A172 (cell line): ENCODE measurements at places on chromosomes 16 and 17.

DNA sequence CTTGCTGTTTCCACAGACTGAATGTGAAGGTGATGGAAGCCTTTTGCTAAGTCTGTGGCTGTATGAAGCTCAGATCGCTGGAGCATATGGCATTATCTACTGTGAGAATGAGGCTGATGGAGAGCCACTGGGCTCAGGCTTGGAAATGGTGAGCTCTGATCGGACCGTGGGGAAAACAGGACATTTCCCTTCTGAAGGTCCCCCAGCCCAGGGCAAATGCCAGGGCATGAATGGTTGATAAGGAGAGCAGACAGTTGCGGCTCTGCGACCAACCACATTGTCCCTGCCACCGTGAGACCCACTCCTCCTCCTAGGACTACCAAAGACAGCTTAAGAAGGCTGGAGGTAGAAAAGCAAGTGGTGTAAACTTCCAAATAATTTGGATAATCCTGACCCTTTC lies 4.7 kb upstream of the CUEDC1 start:
- DNase-seq: no peak

DNA sequence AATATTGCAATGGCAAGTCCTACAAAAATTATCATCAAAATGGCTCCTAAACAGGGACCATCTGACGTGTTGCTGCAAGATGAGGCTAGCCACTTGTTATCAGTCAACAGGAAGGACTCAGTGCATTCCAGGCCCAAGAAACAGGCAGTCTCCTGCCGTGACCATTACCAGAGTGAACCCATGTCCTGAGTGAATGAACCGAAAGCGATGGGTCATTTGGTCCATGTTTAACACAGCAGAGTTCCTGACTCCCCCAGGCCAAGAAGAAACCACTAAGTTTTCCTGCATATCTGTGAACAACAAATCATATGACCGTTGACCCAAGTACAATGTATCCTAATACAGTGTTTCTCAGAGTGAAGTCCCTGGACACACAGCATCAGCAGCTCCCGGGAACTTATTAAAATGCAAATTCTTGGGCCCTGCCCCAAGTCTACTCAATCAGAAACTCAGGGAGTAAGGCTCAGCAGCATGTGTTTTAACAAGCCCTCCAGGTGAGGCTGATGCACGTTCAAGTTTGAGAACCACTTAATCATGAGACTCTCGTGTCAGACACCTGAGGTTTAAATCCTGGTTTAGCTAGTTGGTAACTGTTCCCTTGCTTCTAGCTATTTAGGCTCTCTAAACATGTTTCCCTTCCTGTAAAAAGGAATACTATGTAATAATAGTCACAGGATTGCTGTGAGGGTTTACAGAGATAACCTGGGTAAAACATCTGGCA lies 429.4 kb upstream of the MAF start:
- DNase-seq: no peak

GRCh38 chr17:2377659-2378058 lies 23.2 kb downstream of the MNT start:
- no peak for DNase-seq

DNA sequence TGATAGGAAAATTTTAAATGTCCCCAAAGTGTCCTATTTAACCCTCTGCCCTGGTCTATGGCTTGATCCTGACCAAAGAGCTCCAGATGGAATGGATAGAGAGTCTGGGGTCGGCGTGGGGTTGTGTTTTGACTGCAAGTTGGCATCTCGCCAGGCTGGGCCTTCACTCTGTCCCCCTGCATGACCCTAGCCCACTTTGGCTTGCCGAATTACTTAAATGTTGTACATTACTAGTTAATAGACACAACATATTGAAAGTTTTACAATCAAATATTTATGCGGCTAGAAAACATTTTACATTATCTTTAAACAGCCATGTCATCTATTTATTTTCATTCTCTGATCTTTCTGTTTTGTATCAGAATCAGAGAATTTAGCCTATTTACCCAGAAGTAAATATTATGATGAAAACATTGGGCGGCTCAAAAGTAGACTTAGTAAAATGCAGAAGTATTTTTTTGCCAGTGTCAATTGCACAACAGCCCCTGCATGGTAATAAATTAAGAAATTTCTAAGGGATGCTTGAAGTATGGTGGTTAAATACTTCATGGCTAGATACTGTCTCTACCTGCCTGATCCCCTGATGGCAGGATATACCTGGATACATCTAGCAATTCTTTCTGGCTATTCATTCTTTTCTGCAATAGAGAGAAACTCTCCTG lies 18.8 kb upstream of the MYOCD start:
- DNase-seq: no peak

DNA sequence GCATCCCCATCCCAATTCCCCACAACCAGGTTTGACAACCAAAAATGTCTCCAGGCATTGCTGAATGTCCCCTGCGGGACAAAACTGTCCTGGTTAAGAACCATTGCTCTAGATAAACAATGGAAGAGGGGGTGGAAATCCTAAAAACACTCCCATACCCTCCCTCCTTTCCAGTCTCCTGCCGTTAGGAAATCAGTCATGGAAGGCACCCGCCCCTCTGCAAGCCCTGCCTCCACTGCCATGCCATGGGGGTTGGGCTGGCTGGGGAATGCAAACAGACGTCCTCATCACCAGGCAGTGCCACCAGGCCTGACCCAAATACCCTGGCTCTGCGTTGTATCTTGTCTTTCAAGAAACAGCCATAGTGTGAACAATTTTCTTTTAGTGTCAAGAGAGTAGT lies 57.5 kb downstream of the CYTH1 start:
- no peak for DNase-seq

GRCh38 chr16:1488054-1488601 lies 616 bp downstream of the PTX4 start:
- no peak for DNase-seq

- no peak for DNase-seq
These were observed 408.4 kb downstream of the ZFHX3 start for GRCh38 chr16:72639494-72639893.

- DNase-seq: peak; percentile 70
These were observed 163.7 kb upstream of the CHMP6 start for GRCh38 chr17:80827646-80828643.

GRCh38 chr16:89431158-89431584 lies 59.2 kb downstream of the ANKRD11 start:
- no peak for DNase-seq

GRCh38 chr17:73719588-73720071 lies 75.4 kb upstream of the SDK2 start:
- DNase-seq: no peak

GRCh38 chr16:11034481-11034931 lies 90.1 kb downstream of the CLEC16A start:
- no peak for DNase-seq

DNA sequence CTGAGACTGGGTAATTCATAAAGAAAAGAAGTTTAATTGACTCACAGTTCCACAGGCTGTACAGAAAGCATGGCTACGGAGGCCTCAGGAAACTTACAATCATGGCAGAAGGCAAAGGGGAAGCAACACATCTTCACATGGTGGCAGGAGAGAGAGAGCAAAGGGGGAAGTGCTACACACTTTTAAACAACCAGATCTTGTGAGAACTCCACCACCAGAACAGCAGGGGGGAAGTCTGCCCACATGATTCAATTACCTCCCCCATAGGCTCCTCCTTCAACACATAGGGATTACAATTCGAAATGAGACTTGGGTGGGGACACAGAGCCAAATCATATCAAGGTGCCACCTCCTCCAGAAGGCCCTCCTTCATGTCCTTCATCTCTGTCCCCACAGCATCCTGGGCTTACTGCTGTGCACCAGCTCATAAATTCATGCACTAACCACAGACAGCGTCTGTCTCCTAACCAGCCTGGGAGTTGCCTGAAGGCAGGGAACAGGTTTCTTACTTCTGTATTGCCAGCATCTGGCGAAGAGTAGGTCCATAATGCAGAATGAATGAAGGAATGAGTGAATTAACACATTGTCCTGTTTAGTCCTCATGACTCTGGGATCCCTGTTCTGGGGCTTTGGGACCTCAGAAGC lies 74.4 kb downstream of the WSB1 start:
- no peak for DNase-seq

DNA sequence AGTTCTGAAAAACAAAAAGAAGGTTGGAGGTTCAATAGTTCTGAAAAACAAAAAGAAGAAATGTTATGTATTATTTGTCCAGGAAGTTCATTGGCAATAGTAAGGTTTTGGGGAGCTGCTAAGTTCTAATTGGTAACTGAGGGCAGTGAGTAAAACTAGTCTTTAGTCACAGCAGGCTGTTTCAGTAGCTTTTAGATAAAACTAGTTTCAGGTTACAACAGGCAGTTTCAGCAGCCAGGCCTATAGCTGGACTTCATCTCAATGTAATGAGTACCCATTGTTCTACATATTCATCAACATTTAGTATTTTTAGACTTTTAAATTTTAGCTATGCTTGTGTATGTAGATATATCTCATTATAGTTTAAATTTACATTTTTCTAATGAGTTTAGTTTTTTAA lies 639.3 kb downstream of the TOX3 start:
- peak; percentile 8 for DNase-seq

- DNase-seq: no peak
These were observed 4.1 kb downstream of the MRPS7 start for GRCh38 chr17:75265614-75266315.

GRCh38 chr17:35377068-35377467 lies 3.6 kb upstream of the SLFN11 start:
- DNase-seq: no peak

GRCh38 chr16:50932348-50932935 lies 190.6 kb downstream of the CYLD start:
- DNase-seq: no peak

DNA sequence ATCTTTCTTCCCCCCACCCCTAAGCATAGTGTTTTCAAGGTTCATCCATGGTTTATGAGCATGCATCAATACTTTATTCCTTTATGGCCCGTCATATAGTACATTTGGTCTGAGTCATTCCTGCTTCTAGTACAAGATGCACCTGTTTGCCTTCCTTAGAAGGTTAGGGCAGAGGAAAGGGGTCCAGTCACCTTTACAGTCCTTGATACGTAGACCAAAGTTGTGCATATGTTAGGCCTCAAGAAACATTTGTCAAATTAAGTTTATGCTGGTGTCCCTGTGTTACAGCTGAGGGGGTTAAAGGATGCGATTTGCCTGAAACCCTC lies 1.4 kb downstream of the CYB5D2 start:
- no peak for DNase-seq

- no peak for DNase-seq
These were observed 16.3 kb upstream of the WFIKKN2 start for GRCh38 chr17:50818921-50819657.

- no peak for DNase-seq
These were observed 6.9 kb downstream of the HERPUD1 start for GRCh38 chr16:56938664-56939513.

DNA sequence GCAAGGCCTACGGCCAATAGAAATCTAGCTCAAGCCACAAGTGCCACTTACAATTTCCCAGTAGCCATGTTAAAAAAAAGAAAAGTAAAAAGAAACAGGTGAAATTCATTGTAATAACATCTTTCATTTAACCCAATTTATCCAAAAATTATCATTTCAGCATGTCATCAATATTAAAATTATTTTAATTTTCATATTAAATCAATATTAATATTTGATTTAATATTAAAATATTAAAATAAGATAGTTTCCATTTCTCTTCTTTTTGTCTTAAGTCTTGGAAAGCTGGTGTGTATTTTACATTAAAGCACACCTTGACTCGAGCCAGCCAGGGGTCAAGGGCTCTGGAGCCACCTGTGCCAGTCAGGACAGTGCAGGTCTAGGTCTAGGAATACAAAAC lies 12.7 kb upstream of the C16orf74 start:
- DNase-seq: no peak

DNA sequence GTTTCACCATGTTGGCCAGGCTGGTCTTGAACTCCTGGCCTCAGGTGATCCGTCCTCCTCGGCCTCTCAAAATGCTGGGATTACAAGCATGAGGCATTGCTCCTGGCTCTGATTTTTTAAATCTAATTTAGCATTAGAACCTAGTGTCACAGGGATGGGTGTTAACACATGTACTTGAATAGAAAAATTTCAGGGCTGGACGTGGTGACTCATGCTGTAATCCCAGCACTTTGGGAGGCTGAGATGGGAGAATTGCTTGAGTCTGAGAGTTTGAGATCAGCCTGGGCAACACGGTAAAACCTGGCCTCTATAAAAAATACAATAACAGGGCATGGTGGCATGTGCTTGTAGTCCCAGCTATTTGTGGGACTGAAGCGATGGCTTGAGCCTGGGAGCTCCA lies 6.0 kb upstream of the RNF135 start:
- peak; percentile 46 for DNase-seq

GRCh38 chr16:77918809-77919707 lies 103.3 kb upstream of the CLEC3A start:
- peak; percentile 41 for DNase-seq

GRCh38 chr17:46851029-46851741 lies at the start of gene WNT9B:
TSS of gene WNT9B (plus strand) at chr17:46851583. CDS start at chr17:46851639, 56 bp downstream.
- DNase-seq: no peak

- no peak for DNase-seq
These were observed 141.9 kb upstream of the NOG start for GRCh38 chr17:56451629-56452028.

DNA sequence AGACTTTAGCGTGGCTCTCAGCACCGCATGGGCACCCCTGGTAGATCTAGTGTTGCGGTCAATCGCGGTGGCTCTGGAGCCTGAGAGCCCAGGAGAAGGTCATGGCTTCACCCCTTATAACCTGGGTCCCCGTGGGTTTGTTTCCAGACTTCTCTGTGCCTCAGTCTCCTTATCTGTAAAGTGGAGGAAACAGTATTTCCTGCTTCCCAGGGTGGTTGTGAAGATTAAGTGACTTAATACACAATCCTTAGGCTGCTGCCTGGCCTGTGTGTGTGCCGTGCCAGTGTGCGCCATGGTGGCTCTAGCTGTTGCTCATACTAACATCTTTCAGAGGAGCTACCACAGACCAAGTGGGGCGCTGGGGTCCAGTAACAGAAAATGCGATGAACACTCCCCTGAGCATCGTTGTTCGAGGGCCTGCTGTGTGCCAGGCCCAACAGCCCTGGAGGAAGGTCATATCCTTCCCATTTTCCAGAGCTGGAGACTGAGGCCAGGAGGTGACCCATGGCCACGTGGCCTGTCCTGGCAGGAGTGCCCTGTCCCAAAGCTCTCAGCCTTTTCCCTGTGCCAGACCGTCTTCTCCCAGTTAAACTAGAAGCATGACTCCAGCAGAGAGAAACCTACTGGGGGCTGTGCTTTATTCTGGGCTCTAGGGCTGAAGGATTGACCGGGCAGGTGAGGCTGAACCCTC lies 70.1 kb downstream of the CMIP start:
- DNase-seq: no peak

GRCh38 chr16:12690024-12690423 lies 113.7 kb downstream of the CPPED1 start:
- no peak for DNase-seq

GRCh38 chr17:59754552-59754951 lies 47.1 kb downstream of the VMP1 start:
- peak; percentile 97 for DNase-seq

DNA sequence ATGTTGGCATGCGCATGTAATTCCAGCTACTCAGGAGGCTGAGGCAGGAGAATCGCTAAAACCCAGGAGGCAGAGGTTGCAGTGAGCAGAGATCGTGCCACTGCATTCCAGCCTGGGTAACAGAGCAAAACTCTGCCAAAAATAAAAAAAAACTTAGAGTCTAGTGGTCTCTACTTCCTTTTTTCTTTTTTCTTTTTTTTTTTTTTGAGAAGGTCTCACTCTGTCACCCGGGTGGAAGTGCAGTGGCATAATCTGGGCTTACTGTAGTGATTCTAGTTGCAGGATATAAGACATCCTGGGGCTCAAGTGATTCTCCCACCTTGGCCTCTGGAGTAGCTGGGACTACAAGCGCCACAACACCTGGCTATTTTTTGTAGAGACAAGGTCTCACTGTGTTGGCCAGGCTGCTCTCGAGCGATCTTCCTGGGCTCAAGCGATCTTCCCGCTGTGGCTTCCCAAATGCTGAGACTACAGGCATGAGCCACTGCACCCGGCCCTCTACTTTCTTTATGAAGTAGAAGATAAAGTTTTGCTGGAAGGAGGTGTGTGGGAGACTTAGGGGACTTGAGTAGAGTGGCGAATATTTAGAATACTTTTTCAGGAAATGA lies 47.9 kb upstream of the TAOK1 start:
- no peak for DNase-seq
